Germinal center (tissue), 1 donor: ENCODE measurements at places on chromosomes 5 and 9.

GRCh38 chr9:27589462-27589861 is 16.2 kb upstream of the C9orf72 start:
- no peak for DNase-seq

- DNase-seq: no peak
These were observed 29.3 kb downstream of the SLC6A7 start for GRCh38 chr5:150219142-150219541.

DNA sequence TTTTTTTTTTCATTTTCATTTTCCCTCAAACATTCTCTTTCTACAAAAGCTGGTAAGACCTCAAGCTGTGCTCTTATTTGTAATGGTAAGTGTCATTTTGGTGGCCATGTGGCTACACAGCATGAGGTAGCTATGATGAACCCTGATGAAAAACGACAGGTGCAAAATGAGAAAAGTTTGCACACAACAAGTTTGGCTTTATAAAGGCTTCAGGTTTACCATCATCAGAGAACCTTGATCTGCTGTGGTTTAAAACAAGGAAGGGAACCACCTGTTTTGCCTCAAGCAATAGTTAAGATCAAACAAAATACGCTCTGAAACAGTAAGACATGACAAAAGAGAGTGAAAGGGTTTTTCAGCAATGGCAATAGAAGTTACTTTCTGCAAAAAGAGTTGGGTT is 1124.6 kb upstream of the ACO1 start:
- DNase-seq: no peak

DNA sequence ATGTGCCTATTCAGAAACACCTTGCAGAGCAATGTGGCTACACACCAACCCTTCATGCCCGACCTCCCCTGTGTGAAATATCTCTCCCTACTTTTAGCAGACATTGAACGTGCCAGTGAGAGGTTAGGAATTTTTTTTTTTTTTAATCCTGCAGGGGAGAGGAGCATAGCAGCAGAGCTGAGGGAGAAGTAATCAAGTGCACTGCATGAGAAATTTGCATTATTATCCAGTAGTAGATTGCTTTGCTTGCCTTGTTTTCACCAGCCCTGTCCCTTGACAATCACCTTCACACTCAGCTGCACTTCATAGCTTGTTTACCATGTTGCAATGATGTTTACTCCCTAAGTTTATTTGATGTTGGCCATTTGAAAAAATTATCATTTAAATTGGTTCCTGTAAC is 489.6 kb upstream of the ZNF608 start:
- DNase-seq: peak; percentile 8

GRCh38 chr5:32217886-32218396 is 43.8 kb upstream of the GOLPH3 start:
- DNase-seq: no peak

DNA sequence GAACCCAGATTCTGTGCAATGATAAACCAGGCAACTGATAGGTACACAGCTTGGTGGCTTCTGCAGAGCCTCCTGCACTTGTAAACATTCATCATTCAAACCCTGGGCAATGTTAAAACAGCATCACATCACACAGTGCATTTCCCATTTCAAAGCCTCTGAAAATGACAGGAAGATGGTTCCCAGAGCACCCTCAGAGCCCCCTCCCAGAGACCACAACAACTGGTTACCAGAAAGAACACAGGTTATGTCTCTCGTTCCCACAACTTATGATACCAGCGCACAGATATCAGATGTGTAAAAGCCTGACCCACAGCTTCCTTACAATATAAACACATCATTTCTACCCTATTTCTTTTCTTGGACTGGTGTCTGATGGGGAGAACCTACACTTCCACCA is 248.7 kb downstream of the AUH start:
- no peak for DNase-seq

DNA sequence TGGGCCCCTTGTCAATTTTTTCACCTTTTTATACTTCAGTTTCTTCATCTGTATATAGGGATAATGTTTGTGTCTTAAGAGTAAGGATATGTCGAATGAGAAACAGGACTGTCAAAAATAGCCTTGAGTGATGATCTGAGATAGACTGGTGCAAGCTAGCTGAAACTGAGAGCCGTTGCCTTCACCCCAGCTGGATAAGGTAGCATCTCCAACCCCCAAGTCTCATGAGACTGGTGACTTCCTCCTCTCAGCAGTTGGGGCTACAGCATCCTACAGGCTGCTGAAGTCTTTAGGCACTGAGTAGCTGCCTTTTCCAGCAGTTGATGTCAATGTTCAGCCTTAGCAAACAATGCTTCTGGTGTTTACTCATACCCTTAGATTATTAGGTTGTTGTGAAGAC is 330.2 kb downstream of the OSTF1 start:
- DNase-seq: no peak

- DNase-seq: no peak
These were observed 153.3 kb upstream of the SLC12A2 start for GRCh38 chr5:127930311-127930710.

- DNase-seq: peak; percentile 32
These were observed 1.3 kb downstream of the GNG10 start for GRCh38 chr9:111662576-111663300.

DNA sequence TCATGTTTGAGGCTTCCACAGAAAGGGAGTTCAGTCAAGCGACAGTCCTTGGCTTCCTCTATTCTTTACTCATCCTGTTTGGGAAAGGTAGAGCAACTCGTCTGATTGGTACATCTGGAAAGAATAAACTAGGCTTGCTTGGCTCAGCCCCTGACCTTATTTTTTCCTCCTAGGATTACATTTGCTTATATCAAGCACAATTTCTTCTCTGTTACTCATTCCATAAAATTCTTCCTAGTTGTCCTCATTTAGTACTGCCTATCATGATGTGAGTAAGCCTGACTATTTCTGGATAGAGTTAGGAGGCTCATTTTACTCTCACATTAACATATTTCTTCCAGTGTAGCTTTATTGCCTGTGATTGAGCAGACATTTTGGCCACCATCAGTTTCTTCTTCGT is 10.9 kb upstream of the CARNMT1 start:
- no peak for DNase-seq

GRCh38 chr5:19891658-19892057 is 96.3 kb downstream of the CDH18 start:
- no peak for DNase-seq

- no peak for DNase-seq
These were observed 96.2 kb upstream of the SMC2 start for GRCh38 chr9:103997856-103998370.

GRCh38 chr5:10352430-10353240 is 860 bp upstream of the MARCHF6 start:
- DNase-seq: peak; percentile 49

DNA sequence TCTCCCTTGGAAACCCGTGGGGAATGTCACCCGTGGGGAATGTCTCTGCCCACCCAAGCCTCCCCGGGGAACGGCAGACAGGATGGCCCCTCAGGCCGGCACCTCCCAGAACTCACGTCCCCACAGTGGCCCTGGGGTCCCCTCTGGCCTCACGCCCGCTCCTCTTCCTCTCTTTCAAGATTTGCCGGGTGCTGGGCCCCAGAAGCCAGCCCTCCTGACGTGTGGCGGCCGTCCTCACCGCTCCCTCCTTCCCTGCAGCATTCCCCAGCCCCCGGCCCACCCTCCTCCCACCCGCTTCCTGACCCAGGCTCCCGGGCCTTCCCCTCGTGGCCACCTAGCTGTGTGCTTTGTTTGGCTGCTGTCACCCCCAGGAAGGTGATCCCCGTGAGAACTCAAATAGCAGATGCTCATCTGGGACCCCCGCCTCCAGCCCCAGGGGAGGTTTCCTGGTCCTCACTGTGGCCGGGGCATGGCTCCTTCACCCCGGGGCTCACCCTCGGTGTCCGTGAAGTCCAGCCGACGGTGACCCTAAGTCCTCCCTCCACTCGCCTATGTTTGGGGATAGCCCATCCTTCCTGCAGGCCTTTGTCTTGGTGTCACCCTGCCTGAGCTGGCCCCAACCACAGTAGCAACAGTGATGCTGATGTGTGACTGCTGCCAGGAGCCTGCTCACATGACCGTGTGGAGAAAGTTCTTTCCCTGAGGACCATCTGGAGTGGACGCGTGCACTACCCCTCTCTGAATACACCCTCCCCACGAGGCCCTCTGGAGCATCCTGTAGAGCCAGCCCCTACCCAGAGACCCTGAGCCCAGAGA is 163.3 kb upstream of the IER5L start:
- DNase-seq: no peak

GRCh38 chr9:79731171-79731890 is 159.6 kb downstream of the TLE4 start:
- peak; percentile 10 for DNase-seq

DNA sequence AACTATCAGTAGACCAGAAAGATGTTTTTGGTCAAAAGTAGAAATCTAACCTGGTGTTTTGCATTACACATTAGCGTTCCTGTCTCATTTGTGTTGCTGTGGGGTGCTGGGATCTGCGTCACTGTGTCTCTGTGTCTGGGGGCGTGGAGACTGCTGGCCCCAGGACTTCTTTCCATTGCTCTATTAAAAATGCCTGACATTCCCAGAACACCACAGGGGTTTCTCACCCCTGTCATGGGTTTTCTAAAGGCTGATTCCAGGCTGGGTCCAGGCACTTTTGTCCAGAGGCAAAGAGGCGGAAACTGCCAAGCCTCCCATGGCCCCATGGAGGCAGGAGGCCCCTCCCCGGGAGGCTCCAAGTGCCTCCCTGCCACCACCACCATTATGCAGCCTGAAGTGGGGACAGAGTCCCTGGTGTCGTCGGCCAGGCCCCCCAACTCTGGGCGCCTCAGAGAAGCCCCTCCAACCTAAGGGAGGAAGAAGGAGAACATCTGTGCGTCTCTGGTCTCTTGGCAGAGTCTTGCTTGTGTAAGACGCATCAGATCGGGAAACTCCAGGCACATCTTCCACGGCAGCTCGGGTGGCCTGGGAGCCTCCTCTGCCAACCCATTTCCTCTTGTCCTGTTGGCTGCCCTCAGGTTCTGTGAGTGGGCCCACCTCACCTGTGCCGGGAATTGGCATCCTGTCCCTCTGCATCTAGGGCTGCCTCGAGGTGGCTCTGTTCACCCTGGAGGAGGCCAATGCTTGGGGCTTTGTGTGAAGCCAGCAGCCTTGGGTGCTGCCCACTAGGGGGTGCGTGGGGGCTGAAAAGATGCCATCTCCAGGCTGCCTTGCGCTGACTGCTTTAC is 13.8 kb upstream of the PLEKHG4B start:
- peak; percentile 36 for DNase-seq

- no peak for DNase-seq
These were observed 46.3 kb downstream of the DENND1A start for GRCh38 chr9:123883634-123884033.

DNA sequence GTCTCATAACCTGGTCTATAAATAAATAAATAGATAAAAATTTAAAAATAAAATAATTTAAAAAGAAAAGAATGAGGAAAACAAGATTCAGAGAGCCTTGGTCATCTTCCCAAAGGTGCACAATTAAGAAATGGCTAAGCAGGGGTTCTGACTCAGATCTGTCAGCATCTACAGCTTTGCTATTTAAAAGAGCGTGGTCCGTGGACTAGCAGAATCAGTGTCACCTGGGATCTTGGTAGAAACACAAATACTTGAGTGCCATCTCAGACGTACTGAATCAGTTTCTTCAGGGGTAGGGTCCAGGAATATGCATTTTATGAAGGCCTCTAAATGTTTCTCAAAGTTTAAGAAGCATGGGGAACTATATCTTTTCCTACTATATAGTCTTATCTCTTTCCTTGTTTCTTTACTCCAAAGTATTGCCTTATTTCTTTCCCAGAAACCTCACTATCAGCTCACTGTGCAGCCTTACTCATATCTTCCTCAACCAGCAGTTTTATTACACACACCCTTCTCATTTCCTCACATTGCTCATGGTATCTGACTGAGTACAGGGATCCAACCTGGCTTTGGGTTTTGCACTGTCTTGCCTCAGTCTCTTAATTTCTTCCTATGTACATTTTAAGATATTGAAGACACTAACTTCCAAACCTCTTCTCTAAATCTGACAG is 58.6 kb downstream of the TMC1 start:
- no peak for DNase-seq

DNA sequence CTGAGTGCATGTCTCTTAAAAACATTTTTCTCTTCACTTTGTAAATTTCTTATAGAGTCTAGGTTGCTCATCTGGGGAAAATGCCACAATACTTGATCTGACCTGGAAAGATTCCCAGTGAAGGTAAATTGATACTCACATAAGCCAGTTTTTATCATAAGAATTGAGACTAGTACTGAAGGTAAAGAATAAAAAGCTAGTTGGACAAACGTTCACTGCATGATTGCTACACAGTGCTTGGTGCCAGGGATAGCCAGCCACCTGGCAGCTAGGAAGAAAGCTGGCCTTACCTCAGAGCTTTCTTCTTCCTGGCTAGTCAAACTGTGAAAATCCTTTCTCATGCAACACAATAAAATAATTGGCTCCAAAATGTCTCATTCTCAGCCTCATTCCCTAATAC is 77.1 kb downstream of the MUSK start:
- DNase-seq: no peak

DNA sequence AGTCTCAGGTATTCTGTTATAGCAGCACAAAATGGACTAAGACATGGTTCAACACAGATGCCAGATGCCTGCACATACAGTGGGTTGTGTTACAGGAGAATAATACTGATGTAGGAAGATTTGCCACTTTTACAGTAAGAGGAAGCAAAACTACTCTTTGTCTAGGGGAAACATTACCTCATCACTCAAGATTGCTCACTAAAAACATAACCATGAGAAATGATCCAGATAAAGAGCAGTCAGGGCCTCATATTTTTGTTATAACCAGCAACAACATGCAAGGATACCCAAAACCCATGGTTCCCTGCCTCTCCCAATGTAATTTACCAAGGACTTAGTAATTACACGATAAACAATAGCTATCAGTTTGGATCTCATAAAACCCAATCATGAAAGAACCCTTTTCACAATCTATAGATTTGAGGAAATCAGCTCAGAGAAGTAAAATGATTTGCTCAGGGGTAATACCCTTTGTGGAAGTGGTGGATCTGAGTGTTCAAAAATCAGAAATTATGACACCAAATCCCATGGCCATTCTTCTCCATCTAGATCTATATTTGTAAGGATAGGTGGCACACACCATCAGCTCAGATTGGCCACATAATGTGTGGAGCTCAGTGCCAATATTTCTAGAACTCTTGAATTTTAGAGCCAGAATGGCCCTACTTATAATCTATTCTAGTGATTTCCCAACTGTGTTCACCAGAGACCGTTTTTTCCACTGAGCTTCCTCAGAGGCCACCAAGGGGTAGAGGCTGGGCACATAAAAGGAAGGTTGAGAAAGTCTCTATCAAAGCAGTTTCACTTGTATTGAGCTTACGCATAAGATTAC is 27.8 kb downstream of the DPYSL3 start:
- no peak for DNase-seq

- no peak for DNase-seq
These were observed 700.5 kb upstream of the ZNF608 start for GRCh38 chr5:125446986-125447385.
